ENCODE measurements at places on chromosomes 6 and 20.

- no peak for ATAC-seq
Observed at GRCh38 chr20:15706719-15707118, 866.5 kb downstream of the KIF16B start.

- ATAC-seq, result no peak
Observed at GRCh38 chr6:150491131-150491810, 108.4 kb upstream of the PLEKHG1 start.

- ATAC-seq, result no peak
Observed at GRCh38 chr20:52427960-52428359, 236.4 kb upstream of the ZFP64 start.

DNA sequence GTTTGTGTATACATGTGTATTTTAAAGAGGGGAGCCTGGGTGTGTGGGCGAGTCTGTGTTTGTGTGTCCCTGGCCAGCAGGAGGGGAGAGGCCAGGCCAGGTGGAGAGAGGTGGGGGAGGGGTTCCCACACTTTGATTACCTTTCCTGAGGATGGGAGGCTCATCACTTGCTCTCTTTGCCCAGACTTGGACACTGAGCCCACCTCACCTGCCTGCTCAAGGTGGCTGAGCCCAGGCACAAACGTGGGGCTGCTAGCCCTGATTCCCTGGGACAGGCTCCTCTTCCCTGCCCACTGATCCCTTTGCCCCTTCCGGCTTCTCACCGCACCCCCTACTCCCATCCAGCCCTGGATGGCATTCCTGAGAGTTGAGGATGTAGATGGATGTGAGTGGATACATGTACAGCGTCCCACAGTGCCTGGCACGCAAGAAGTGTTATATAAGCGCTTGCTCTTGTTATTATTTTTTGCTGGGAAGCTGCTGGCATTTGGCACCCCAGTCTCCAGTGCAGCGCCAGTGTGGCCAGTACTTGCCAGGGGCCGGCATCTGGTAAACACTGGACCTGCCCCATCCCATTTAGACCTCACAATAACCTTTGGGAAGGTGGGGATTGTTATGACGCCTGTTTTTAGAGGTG is 2.7 kb downstream of the CEBPB start:
- no peak for ATAC-seq

DNA sequence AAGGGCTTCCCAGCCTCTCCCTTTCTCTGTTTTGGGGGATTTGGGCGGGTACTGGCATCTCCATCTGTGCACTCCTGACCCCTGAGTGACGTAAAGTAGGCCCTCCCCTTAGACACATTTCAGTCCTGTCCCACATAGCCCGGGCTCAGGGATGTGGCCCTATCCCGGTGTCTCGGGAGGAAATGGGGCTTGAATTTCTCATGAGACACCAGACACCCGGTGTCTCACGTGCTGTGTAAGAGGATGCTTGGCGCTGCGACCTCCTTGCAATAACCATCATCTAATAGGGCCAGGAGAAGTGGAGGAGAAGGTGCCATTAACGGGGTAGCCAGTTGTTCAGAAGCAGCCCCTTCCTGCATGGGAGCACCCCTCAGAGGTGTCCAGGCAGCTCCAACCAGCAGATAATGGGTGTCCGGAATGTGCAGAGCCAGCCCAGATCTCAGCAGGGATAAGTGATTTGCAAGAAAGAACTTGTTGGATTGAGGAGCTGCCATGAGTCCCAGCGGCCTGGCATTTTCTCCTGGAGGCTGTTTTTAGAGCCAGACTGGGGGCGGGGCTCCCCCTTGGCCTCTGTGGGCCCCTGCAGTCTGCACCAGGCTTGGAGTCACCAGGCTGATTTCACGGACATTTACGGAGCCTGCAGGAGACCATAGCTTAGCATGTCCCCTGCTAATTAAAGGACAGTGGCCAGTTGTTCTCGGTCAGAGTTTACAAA is 372.0 kb downstream of the PREX1 start:
- no peak for ATAC-seq

DNA sequence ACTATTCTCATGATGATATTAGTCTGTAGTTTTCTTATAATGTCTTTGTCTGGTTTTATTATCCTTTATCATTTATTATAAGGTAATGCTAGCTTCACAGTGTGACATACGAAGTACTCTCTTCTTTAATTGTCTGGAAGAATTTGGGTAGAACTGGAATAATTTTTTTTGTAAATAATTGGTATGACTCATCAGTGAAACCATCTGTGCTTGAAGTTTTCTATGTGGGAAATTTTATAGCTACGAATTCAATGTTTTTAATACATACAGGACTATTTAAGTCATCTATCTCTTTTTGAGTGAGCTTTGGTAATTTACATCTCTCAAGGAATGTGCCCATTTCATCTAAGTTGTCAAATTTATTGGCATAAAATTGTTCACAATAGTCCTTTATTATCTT is 86.3 kb downstream of the SOD2 start:
- no peak for ATAC-seq

DNA sequence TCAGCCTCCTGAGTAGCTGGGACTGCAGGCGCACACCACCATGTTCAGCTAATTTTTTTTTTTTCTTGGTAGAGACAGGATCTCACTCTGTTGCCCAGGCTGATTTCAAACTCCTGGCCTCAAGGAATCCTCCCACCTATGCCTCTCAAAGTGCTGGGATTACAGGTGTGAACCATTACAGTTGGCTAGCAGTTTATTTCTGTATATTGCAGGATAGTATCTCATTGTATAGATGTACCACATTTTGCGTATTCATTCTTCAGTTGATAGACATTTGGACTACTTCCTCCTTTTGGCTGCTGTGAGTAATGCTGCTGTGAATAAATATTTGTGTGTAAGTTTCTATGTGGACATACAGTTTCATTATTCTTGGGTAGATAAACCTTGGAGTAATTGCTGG is 32.9 kb downstream of the ASXL1 start:
- no peak for ATAC-seq

- no peak for ATAC-seq
Observed at GRCh38 chr6:47473791-47474346, 3.7 kb upstream of the CD2AP start.

DNA sequence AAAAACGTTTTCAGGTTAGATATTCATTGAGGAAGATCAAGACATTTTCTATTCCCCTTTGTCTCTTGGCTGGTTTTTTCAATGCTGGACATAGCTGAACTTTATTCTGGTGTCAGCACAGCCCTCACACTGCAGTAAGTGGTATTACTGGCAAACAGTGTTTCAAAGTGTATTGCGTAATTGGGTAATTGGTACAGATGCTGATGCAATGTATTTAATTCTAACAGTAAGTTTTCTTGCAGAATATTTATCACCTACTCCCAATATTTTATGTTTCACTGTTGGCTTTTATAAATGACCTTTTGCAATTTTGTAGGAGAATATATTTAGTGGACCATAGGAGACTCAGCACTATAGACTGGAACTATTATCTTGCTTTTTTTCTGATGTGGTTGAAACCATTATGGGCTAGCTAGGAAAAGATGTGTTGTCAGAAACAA is 287.6 kb upstream of the SOX4 start:
- peak; percentile 64 for ATAC-seq

DNA sequence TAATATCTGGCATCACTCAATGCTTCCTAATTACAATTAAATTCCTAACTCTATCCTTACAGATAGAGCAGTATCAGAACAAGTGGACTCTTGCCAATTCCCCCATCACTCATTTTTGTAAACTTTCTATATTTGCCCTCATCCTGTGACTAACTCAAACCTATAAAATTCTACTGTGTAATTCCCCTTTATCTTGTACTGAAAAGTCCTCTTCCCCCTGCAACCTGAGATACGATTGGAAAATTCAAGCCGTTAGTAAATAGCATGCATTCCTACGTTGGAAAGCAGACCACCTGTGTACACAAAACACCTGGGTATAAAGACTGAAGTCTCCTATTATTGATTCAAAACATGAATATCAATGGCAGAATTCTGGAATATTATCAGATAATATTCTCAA is 70.4 kb upstream of the KCNQ5 start:
- ATAC-seq, result no peak

- ATAC-seq, result no peak
Observed at GRCh38 chr6:367298-367794, 24.2 kb upstream of the IRF4 start.
